ENCODE measurements at places on chromosomes 3 and 15.

DNA sequence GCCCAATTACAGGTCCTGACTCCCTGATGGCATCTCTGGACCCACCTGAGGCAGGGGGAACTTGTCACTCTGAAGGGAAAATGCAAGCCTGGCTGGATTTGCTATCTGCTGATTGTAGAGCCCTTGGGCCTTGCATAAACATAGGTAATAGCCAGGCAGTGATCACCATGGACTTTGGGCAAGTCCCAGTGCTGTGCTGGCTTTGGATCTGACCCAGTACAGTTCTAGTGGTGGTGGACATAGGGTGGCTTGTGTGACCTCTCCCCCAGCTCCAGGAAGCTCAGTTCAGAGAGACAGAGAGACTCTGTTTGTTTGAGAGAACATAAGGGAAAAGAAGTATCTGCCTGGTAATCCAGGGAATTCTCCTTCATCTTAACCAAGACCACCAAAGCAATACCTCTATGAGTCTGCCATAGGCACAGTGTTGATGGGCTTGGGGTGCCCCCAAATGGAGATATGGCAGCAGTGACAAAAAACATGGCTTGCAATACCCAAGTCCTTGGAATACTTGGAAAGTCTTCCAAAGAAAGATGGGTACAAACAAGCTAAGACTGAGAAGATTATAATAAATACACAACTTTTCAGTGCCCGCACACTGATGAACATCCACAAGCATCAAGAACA, 348.5 kb downstream of the PYDC2 start:
- DNase-seq: no peak

DNA sequence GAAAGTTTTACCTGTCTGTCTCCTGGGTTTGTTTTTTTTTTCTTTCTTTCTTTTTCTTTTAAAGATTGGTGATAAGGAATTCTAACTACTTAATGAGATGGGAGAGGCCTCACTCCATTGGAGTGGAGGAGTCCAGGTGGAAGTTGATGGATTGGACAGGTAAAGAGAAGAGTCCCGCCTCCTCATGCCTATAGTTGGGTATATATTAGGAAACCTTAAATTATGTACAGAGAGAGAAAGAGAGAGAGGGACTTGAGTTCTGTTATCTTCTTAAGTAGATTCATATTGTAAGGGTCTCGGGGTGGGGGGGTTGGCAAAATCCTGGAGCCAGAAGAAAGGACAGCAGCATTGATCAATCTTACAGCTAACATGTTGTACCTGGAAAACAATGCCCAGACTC, 158.2 kb downstream of the TP63 start:
- no peak for DNase-seq

GRCh38 chr15:79206940-79207339, 75.6 kb upstream of the ANKRD34C start:
- no peak for DNase-seq

- no peak for DNase-seq
Observed at GRCh38 chr15:51251556-51251955, 86.8 kb downstream of the CYP19A1 start.

DNA sequence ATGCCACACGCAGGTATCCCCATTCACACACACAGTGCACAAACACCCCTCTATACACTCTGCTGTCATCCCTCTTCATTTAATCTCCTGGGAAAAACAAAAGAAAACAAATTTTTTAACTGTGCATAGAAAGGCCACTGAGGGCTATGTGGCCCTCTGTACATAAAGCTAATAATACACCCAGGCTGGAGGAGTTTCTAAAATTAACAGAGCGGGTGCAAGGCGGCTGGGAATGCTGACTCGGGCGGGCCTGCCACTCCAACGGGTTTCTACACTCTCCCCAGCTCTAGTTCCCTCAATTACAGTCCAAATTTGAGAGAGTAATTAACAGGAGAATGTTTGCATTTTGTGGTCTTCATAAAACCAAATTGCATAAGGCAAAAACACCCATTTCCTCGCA, 23.1 kb downstream of the HCN4 start:
- DNase-seq: no peak

DNA sequence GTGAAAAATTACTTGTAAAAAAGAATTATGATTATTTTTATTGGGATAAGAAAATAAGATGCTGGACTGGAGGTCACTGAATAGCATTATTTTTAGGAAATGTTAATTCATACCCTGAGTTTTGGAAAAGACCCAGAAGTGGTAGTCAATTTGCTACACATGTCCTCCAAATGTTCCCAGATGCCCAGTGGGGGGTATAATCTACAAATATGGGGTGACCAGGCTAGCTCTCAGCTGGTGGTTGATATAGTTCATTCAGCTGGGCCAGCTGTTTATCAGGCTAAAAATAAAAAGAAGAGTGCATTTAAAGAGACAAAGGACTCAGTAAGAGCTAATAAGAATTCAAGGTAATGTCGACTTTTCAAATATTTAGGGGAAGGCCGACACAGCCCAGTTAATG, 402.0 kb upstream of the GOLIM4 start:
- DNase-seq: no peak

- DNase-seq: no peak
Observed at GRCh38 chr3:102410616-102411015, 24.2 kb upstream of the ZPLD1 start.

- peak; percentile 38 for DNase-seq
Observed at GRCh38 chr3:124565013-124565412, 165.2 kb upstream of the UMPS start.

GRCh38 chr3:115982108-115982507, 358.8 kb downstream of the GAP43 start:
- DNase-seq: no peak

GRCh38 chr15:66880380-66881155, 178.5 kb downstream of the SMAD6 start:
- no peak for DNase-seq
